MCF 10A (cell line): ENCODE measurements at places on chromosomes 11 and 22.
A peak's percentile ranks its signal among the peaks of the same experiment; 100 is the strongest.

DNA sequence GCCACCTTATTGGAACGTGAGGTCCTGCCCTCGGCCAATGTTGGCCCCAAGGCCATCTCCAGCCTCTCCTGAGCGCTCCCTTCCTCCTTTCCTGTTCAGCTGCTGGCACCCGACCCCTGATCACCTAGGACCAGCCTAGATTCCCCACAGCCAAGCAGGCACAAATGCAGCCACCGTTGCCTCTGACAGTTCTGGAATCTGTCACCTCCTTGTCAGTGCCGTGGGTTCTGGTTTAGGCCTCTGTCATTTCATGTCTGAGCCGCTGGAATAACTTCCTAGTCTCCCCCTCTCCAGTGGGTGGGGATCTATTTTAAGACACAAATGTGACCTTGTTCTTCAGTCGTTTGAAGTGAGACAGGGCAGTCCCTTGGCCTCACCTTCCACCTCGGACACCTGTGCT is 29.7 kb downstream of the FADS3 start:
- DNase-seq = no peak

DNA sequence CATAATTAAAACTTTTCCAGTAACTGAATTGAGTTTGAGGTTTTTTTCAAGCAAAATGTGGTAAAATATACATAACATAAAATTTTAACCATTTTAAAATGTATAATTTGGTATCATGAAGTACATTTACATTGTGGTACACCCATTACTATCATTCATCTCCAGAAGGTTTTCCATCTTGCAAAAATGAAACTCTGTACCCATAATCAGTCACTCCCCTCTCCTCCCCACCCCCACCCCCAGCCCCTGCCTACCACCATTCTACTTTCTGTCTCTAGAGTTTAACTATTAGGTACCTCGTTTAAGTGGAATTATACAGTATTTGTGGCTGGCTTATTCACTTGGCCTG is 63.7 kb downstream of the MICAL2 start:
- no peak for DNase-seq

DNA sequence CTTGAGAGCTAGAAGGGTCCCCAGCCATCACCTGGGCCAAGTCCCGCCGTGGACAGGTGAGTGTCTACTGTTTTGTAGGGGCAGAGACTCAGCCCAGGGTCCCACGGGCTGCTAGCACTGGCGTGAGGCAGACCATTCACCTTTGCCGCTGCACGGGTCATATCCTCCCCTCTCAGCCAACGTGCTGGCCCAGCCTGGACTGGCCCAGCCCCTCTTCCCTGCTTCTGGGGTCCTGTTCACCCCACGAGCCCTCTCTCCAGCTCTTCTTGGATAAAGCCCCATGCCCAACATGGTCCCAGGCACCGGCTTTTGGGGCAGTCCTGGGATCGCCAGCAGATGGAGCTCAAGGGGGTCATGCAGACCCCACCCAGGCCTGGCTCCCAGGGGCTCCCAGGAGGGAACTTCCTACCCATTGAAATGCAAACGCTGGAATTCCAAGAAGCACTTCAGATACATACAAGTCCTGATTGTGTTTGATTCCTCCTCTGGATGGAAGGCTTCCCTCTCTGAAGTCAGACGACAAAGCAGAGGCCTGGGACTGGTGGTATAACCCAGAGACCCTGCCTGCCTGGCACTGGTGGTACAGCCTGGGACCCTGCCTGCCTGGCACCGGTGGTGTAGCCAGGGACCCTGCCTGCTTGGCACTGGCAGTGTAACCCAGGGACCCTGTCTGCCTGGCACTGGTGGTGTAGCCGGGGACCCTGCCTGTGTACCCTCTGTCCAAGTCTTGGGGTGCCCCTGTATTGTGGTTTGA is 8.9 kb upstream of the SEPTIN5 start:
- DNase-seq = no peak

- DNase-seq = no peak
Observed at GRCh38 chr22:27896245-27896644, 22.8 kb downstream of the PITPNB start.

DNA sequence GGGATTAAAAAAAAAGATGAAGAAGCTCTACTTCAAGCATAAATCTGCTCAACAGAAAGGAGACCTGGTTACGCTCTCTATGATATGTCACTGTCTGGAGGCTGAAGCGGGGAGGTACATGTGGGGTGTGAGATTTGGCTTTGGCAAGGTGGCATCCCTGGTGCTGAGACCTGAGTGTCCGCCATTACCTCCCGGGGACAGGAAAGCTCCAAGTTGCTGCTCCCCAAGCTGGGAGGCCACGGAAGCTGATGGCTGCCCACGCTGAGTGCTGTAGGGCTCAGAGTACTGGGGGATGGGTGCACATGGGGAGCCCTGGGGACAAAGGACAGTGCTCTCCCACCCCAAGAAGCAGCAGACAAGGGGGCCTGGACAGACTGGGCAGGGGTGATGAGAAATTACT is 167.9 kb downstream of the DSCAML1 start:
- no peak for DNase-seq

DNA sequence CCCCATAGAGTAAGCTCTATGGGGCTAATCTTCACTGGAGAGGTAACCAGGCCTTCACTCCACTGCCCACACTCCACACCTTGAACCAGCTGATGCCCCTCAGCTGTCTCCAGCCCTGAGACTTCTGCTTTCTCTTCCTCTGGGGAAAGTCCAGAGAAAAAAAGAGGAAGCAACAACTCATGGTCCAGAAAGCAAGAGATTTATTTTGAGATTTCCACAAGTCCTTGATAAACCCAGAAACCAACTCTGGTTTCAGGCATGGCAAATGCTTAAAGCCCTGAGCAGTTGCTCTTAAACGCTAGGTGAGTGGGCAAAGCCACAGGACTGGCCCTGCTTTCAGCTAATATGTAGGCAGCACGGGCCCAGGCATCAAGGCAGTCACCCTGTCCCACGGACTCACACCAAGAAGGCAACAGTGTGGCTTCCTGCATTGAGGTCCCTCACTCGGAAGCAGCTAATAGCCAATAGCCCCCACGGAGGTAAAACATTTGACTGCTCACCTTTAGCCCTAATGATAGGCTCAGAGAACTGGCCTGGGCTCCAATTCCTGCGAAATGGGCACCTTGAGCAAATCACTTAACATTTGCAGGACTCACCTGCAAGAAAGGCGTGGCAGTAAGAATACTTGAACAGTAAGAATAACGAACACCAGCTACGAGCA is 4.3 kb downstream of the CYB561A3 start:
- no peak for DNase-seq

- peak; percentile 63 for DNase-seq
Observed at GRCh38 chr11:114082415-114082748, 22.9 kb downstream of the ZBTB16 start.

GRCh38 chr11:79189055-79189454 is 251.8 kb downstream of the TENM4 start:
- no peak for DNase-seq

GRCh38 chr11:46489656-46490560 is 98.3 kb upstream of the CHRM4 start:
- DNase-seq = peak; percentile 60

GRCh38 chr11:1285316-1285744 is 24.1 kb downstream of the TOLLIP start:
- DNase-seq = no peak

- no peak for DNase-seq
Observed at GRCh38 chr11:42620796-42621195, 691.0 kb upstream of the API5 start.

- peak; percentile 51 for DNase-seq
Observed at GRCh38 chr22:31602259-31602952, 59.6 kb downstream of the PISD start.

DNA sequence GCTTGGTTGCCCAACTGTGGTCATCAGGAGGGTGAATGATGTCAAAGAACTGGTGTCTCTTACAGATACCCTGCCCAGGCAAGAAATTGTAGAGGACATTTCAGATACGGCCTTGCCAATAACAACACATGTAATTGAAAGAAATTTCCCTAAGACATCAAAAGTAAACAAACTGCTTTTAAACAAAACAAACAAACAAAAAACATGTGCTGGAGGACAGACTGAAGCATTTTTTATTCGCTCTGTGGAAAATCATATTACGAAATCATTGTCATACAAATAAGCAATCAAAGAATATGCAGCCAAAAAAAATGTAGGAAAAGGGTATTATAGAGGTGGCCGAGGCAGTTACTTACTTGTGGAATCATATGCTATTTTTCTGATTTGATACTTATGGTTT is 52.1 kb upstream of the MYEOV start:
- peak; percentile 26 for DNase-seq

DNA sequence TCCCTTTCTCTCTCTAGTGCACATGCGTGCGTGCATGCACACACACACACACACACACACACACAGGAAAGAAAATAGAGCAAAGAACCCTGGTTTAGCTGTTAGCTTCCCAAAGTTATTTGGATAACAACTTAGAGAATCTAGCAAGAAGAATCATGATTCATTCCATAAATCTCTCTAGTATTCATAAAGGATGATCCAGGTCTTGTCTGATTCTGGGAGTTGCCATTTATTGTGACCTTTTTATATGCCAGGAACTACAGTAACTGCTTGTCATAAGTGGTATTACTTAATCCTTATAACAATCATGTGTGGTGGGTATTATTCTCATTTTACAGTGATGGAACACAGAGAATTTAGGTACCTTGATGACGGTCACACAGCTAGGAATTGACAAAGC is 141.5 kb upstream of the MTMR2 start:
- DNase-seq = no peak

- DNase-seq = peak; percentile 36
Observed at GRCh38 chr11:22304337-22304961, 33.7 kb upstream of the SLC17A6 start.

DNA sequence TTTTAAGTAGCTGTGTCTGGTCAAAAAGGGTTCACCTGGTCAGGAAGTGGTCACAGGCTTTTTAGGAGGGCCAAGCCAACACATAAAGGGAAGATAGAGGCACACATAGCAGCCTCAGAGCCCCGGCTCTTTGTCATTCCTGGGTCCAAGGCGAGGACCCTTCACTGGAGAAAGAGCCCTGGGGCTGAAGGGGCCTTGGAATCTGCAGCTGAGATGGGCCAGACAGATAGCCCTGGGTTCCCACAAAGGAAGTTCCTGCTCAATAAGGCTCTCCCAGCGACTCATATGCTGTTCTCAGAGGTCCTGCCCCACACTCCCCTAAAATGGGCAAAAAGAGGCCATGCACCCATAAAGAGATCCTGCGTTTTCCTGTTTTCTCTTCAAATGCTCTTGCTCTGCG is 77.7 kb downstream of the LINC01488 start:
- DNase-seq = no peak

GRCh38 chr22:32728291-32728690 is 73.2 kb upstream of the TIMP3 start:
- no peak for DNase-seq

GRCh38 chr11:102097186-102097585 is 13.1 kb upstream of the YAP1 start:
- no peak for DNase-seq

GRCh38 chr22:37926771-37927636 is 20.9 kb downstream of the MICALL1 start:
- DNase-seq = no peak

DNA sequence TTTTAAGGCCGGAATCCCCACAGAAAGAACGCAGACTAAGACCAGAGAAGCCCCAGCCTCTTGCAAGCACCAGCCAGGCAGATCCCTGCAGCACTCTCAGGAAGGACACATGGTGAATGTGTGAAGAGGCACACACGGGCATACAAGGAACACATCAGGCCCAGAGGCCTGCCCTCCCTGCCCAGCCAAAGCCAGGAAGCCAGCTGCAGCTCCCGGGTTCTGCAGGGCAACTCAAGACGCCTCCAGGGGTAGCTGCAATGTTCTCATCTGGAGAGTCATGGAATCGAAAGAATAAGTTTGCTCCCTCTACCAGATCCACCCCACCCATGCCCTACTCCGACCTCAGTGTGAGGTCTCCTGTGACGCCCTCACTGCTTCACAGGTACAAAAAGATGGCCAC is 2.3 kb downstream of the DGCR2 start:
- no peak for DNase-seq

DNA sequence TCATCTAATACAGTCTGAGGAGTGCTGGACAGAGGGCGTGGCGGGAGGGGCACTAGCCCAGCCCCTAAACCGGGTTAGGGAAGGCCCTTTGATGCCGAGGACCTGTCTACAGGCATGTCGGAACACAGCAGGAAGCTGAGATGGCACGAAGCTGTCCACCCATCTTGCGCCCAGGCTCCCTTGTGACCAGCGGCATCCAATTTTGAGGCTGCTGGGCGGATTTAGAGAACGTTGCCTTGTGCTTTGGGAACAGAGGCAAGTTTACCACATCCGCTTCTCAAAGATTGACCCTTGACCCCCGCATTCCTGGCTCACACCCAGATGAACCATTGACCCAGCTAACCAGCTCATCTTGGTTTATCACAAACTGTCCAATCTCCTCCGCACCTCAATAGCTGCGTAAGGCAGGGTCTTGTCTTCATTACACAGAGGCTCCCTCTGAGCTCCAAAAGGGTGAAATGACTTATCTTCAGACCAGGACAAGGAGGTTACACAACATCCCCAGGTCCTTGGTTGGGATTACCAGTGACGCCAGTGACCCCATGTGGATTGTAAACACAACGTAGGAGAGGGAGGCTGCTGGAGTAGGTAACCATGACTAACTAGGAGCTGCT is 4.5 kb downstream of the FAM83F start:
- DNase-seq = peak; percentile 92

- peak; percentile 58 for DNase-seq
Observed at GRCh38 chr11:128941573-128942271, 949 bp downstream of the TP53AIP1 start.

GRCh38 chr11:1674173-1675131 is 22.5 kb upstream of the KRTAP5-6 start:
- DNase-seq = no peak

DNA sequence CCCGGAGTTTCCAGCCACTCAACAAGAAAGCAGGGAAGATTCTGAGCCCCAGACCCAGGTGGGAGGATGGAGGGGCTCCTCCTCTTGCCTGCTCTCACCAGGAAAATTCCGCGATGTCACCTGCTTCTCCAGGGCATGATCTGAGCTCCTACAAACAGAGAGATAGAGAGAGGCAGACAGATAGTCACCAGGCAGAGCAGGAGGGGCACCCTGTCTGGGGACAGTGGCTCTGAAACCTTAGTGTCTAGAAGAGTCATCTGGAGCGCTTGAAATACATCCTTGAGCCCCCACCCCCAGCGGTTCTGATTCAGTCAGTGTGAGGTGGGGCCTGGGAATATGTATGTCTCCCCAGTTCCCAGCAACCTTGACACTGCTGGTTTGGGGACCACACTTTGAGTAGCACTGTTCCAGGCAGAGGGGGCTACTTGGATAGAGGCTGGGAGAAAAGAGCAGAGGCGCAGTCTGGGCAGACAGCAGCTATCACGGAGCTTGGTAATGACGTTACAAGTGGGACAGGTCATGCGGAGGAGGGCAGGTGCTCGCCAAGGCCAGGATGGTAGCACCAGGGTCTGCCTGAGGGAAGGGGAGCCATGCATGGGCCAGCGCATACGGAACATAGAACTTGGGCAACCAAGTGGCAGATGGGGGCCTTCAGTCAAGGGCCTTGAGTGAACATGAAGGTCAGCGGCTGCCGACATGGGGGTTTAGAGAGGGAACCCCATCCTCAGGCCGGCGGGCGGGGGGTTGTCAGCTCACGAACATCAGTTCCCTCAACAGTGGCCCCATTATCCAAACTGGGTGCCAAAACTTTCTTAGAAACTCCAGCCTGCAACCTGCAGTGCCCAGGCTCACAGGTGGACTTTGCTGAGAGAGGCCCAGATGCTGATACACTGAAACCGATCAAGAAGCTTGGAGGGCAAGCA is 60.9 kb upstream of the MYEOV start:
- no peak for DNase-seq
